Nucleus accumbens (tissue), 56 donors: ENCODE measurements at places on chromosomes 6 and 20.

- DNase-seq: no peak
Observed at GRCh38 chr6:90483116-90483839, 103.6 kb downstream of the MAP3K7 start.

DNA sequence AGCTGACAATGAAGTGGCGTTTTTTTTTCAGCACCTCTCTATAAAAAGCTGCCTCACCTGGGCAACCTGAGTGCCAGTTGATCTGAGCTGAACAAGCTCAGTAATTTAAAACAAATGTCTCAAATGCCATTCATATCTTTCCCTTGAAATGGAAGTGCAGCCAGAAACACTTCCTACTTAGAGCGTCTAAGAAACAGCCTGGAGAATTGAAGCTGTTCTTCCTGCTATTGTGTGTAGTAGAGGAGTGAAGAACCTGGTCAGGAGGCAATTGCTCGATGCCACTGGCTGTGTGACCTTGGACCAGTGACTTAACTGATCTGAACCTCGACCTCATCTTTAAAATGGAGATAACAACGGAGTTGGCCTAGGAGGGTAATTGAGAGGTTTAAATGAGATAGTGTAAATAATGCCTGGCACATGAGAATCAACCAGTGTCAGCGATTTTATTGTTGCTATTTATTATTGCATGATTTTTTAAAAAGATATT, 95.4 kb upstream of the FOXQ1 start:
- DNase-seq: no peak

DNA sequence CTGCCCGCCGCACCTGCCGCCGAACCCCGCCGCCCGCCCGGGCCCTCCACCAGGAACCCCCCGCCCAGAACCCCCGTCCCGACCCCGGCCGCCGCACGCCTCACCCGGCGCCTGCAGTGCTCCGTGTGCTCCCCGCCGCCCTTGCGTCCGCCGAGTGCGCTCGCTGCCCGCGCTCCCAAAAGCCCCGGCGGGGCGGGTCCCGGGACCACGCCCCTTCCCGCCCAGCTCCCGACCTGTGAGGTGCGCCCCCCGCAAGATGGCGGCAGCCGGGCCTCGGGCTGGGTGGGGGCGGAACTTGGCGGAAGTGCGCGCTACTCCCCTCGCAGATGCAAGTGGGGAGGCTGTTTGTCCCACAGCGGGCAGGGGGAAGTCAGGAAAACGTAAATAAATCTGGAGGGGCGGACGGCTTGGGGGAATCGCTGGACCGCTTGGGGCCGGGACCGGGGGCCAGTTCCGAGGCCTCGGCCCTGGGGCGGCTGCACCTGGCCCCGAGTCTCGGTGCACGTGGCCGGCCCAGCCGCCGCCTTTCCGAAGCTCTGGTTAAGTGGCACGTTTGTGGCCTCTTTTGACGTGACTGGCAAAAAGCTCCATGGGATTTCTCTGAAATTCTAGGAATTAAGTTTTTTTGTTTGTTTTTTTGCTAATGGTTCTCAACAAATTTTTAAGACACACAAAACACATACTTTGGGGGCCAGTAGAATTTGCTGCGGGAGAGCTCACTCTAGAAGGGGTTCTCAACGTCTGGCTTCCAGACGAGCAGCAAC, at the start of gene EZR:
Gene EZR, minus strand, starts transcription at position 156 of the 764 bp plus-strand sequence. CDS start 1,275 bp downstream, outside the sequence.
- DNase-seq: no peak

- DNase-seq: no peak
Observed at GRCh38 chr6:7251646-7252260, 61.2 kb downstream of the SSR1 start.

- DNase-seq: peak; percentile 25
Observed at GRCh38 chr20:53578492-53579222, 15.0 kb downstream of the ZNF217 start.

- DNase-seq: no peak
Observed at GRCh38 chr6:112956696-112957535, 609.8 kb downstream of the RFPL4B start.

DNA sequence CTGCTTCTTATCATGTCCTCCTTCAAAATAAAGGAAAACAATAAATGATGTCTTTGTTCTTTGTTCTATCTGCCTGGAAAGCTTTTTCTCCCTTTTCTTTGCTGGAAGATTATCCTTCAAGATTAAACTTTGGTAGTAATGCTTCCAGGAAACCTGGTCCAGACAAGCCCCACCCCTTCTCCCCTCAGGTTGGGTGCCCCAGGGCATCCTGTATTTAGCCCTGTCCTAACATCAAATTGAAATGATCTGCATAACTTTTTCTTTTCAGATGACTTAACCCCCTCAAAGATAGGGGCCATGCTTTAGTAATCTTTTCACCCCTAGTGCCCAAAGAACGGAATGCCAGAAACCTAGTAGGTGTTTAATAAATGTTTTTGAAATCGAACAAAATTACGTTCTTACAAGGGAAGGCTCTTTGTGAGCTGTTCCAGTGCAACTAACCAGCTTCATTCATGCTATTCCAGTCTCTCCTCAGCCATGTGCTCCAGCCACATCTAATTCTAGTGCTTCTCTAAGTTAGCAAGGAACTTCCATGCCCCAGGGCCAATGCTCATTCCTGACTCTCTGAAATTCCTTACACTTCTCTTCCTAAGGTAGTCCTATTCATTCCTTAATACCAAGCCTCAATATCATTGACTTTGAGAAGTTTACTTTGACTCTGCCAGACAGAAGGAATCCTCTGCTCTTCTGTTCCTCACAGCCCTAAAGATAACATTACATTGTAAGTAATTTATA, 135.6 kb upstream of the BACH2 start:
- DNase-seq: no peak

- DNase-seq: no peak
Observed at GRCh38 chr6:1378065-1379016, 11.0 kb upstream of the FOXF2 start.

- DNase-seq: no peak
Observed at GRCh38 chr6:139030228-139030963, 1.9 kb downstream of the ABRACL start.

- no peak for DNase-seq
Observed at GRCh38 chr6:1614448-1615150, 4.9 kb downstream of the FOXC1 start.

GRCh38 chr6:105691971-105692370, 289.1 kb upstream of the PREP start:
- DNase-seq: no peak

DNA sequence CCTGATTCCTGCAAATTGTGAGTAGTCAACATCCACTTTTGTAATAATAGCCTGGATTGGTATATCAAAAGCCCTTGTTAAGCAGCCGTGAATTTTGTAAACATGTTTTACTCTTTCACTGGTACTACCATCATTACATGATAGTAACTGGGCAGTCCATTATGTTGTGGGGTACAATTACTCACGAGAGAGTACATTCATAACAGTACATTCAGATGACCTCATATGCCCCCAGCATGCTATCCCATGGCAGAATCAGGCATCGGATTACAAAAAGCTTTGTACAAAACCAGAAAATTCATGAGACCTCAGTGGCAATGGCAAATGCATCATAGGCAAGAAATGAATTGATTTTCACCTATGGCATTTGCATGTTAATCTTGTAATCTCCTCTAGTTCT, 166.2 kb downstream of the EPM2A start:
- DNase-seq: no peak

DNA sequence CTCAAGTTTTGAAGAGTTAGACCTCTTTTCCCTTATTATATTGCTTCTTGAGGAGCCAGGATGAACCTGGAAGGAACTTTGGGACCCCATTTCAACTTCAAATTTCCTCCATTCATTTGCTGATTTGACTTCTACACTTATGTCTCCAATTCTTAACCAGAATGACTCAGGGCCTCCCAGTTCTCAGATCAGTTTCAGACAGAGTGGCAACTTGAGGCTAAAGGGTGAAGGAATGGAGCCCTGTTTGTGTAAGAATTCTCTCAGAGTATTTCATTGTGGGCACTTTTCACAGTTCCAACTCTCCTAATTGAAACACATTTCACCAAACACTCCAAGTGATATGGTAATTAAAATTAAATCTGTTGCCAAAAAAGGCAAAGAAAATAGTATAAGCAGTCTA, 109.0 kb upstream of the FLRT3 start:
- DNase-seq: no peak

DNA sequence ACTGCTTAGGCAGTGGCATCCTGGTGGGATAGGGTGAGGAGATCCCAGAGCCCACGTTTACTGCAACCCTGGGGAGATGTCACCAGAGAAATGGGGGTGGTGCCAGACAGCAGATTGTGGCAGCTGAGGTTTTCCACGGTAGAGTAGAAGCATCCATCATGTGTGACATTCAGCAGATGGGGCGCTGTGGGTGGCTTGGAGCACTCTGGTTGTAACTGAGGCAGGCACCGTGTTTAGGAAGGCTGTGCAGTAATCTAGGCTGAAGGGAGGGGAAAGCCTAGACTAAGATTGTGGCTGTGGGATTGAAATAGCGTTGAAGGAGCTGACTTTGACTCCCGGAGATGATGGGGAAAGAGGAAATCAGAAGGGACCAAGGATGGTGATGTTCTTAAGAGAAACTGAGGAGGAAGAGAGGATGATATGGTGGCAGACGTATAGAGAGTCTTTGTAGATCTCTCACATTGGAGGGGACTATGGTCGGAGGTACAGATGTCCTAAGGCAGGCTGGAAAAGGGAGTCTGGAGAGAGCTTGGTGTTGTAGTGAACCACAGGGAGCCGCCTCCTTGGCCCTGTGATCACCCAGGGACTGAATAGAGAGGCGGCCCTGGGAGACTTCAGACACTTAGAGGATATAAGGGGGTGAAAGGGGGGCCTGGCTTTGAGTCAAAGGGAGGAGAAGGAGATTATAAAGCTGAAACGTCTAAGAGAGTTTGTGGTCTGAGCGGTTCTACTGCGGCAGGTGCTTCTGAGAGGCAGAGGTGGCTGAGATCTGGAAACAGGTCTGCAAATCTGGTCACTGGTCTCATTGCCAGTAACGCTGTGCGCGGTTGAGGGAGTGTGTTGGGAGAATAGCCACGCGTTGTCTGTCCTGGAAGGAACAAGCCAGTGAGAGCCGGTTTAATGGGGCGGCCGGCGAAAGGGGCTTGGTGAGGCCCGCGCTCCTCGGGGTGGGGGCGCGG, 792 bp upstream of the MICA start:
- no peak for DNase-seq

GRCh38 chr6:10733151-10733715, 10.4 kb downstream of the TMEM14C start:
- DNase-seq: no peak

GRCh38 chr6:4364172-4364571, 228.8 kb upstream of the ECI2 start:
- DNase-seq: no peak
